Muscle of leg (tissue), 16 donors: ENCODE measurements at places on chromosomes 6 and 20. TPM values are rescaled to one million over a fixed set of nuclear protein-coding genes. Genes with fewer than 3 reads are reported as not detected.

DNA sequence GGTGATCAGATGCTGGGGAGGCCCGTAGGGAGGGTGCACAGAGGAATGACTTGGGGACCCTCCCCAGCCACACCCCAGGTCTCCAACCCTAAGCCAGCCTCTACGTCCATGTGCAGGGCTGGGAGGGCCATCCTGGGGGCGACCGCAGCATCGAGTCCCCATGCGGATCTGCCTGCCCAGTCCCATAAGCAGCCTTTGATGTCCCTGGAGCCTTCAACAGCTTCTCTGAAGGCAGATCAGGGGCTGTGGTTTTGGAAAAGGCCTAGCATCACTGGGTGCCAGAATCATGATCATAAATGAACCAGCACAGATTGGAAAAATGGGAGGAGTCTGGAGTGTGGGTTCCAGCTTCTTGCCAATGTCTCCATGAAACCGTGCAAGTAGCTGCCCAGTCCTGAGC, 22.9 kb downstream of the TOX2 start:
- no peak for DNase-seq

GRCh38 chr6:169250660-169251059, 3.0 kb downstream of the THBS2 start:
- no peak for DNase-seq

GRCh38 chr6:17923401-17923863, 64.0 kb downstream of the KIF13A start:
- no peak for DNase-seq

GRCh38 chr20:51299413-51299812, 243.1 kb downstream of the NFATC2 start:
- DNase-seq = no peak

The MRPL18 gene
- total RNA-seq = 76.2 TPM

DNA sequence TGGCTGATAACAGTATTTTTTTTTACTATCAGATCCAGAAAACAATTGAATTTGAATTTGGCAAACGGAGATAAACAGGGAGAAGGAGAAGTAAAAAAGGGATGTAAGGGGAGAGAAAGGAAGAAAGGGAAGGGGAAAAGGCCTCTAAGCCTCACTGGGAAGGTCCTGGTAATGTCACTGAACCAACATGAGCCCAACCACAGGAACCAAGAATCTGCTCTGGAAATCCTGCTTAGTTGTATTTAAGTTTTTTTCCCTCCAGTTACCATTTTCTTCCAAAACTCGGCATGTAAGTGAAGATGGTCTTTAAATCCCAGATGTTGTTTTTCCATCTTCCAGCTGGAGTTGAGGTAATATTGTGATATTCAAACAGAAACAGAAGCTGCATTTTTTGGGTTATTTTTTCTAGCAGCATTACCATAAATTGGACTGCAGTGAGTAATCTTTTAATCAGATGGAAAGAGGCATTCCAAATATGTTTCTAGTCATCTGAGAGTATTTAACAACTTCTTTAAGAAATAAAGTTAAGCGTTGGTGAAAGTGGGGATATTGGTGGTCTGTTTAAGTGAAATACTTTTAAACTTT, 91.1 kb downstream of the TXNDC5 start:
- DNase-seq = peak; percentile 86

The SLC17A3 gene
- total RNA-seq = not detected

DNA sequence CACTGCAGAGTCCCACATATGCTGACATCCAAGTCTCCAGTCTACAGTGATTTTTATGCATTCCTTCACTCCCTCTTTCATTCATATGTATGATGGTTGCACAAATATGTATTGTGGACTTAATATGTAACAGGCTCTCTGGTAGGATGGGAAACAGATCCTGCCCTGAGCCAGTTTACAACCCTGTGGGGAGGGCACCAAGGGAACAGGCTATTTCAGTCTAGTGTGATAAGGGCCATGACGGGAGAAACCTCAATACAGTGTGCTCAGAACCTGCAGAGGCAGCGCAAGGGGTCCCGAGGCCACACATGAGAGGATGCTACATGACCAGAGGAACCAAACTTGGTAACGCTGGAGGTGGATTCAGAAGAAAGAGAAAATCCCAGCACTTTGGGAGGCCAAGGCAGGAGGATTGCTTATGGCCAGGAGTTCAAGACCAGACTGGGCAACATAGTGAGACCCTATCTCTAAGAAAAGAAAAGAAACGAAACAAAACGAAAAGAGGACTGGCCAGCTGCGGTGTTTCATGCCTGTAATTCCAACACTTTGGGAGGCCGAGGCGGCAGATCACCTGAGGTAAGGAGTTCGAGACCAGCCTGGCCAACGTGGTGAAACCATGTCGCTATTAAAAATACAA, 249.8 kb upstream of the JARID2 start:
- DNase-seq = no peak

- DNase-seq = no peak
These were observed 350.7 kb upstream of the SASH1 start for GRCh38 chr6:147991961-147992360.

- no peak for DNase-seq
These were observed 23.5 kb upstream of the RNF24 start for GRCh38 chr20:4038676-4039370.

GRCh38 chr6:52299653-52300052, 15.1 kb upstream of the MCM3 start:
- no peak for DNase-seq

DNA sequence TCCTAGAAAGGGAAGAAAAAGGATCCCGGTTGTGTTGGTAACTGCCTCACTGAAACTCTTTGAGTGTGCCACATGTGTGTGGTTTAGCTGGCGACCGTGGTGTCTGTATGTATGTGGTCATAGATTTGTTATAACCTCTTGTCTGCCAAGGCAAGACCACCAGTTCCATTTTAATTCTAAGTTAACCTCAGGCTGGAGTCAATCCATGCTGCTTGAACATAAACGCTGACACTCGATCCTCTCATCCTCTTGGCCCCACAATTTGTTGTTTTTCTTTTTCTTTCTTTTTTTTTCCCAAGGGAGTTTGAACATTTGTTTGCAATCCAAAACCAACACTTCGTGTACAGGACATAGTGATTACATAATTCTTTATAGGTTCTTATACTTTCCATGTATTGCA, 318.9 kb upstream of the JAG1 start:
- peak; percentile 77 for DNase-seq

DNA sequence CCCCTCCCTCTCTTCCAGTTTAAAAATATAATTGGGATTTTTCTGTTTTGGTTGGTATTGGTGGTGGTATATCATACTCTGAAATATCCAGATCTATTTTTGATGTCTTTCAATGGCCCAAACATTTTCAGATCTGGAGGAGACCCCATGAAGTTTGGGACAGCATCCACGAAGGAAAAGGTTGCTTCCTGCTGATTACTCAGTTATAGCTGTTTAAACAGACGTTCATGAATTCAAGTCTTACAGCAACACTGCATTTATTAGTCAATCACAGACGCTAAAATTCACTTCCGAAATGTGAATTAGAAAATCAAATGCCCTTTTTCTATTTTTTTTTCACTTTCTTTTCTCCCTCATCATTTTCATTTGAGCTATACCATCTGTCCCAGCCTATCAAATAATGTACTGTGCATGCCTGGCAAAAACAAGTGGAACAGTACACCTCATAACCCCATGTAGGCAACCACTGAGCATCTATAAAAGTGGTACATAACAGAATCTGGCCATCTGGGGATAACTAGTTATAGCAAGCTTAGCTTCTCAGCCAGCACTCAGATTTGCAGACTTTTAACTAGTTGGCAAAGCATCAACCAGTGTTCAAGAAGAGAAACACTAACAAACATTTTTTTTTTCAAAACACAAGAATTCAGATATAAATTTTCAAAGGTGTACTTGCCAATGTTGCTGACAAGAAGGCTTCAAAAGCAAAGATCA, 124.5 kb downstream of the HIVEP2 start:
- DNase-seq = peak; percentile 58

- peak; percentile 31 for DNase-seq
These were observed 7.0 kb downstream of the MUC21 start for GRCh38 chr6:30990422-30991086.

GRCh38 chr6:5671601-5672559, 334.8 kb downstream of the NRN1 start:
- no peak for DNase-seq

DNA sequence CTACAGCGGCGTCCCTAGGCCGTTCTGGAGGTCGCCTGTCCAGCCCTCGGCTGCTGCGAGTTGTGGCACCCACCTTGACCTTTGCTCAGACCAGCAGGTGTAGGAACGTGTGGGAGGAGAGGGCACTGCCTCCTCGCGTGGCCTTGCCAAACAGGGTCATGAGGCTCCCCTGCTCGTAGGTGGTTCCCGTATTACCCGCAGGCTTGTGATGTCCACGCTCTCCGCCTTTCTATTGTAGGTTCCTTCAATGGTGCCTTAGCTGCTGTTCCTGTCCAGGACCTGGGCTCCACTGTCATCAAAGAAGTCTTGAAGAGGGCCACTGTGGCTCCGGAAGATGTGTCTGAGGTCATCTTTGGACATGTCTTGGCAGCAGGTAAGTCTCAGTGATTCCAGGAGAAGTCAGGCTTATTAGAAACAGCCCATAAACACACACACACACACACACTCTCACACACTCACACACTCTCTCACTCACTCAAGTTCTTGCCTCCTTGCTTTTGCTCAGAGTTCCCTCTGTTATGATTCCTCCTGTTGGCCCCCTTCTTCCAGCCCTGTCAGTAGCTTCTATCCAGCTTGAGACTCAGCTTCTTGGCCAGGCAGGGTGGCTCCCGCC, 942 bp downstream of the ACAT2 start:
- peak; percentile 16 for DNase-seq

DNA sequence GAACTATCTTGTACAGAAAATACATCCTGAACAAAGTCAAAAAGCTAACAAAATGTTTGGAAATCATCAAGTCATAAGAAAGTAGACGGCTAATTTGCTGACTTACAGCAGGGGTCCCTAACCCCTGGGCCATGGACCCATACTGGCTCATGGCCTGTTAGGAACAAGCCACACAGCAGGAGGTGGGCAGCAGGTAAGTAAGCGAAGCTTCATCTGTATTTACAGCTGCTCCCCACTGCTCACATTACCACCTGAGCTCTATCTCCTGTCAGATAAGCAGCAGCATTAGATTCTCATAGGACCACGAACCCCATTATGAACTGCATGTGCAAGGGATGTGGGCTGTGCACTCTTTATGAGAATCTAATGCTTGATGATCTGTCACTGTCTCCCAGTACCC, 115.5 kb downstream of the CDK19 start:
- no peak for DNase-seq

DNA sequence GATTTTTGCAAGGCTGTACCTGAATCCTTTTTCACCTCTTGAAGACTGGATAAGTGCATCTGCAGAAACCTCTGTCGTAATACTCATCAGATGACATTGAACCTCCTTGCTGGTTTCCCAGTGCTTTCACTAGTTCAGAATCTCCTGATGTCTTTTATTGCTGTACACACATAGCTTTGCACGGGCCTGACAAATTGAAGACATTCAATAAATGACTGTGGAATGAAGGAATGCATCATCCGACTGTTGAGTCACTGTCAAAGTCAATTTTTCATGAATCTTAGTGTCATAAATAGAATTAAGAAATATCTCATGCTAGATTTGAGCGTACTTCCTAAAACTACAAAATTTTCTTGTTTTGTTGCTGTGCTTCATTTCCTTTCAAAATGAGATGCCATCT, 598.2 kb upstream of the MAP3K7 start:
- DNase-seq = no peak

DNA sequence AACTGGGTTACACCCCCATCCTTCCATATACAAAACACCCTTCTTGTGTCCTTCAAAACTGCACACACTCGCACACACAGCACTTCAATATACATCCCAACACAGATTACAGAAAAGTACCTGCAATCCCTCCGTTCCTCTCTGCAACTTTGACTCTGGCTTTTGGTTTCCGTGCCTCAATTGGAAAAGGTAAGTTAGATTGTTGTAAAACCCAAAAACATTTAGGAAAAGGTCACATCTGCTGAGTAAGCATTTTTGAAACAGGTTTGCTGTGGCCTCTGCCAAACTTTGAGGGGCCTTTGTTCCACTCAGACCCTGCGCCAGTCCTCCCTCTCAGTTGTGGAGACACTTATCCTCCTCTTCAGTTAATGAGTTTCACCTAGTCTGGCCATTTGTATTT, 4.2 kb downstream of the NKX2-4 start:
- DNase-seq = no peak

The PHACTR3 gene
- total RNA-seq = 7.0 TPM

The TMEM181 gene
- total RNA-seq = 17.6 TPM
